Gastrocnemius medialis (tissue), 4 donors: ENCODE measurements at places on chromosomes 12 and 14.

GRCh38 chr12:3967556-3968160, 94.5 kb upstream of the PARP11 start:
- no peak for DNase-seq

- DNase-seq = no peak
Observed at GRCh38 chr14:102840771-102841528, 63.7 kb downstream of the TRAF3 start.

DNA sequence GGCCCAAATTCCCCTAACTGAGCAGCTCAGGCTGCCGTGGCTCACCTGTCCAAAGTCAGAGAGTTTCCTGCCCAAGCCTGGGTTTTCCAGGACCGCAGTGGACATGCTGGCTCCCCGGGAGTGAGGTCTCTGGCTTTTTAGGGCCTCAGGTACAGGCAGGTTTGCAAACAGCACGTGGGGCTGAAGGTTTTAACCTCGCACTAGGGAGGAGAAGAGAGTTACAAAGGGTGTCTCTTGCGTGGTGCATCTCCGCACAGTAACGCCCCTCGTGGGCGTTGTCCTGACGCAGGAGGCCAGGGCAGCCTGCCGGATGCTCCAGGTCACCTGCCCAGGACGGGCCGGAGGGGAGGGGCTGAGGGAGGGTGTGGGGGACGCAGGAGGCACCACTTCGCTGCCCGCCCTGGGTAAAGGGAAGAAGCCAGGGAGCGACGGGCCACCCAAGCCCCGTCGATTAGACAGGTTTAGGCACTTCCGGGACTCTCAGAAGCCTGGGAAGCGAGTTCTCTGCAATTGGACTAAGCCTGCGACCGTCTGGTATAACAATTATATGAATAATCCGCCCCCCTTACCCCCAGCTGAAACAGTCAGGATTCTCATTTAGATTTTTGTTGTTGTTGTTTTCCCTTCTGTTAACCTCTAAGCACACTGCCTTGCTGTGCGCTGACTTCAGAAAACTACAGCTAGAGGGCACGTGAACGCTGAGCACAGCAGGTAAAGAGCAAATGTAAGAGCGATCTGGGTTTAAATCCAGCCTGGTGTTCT, at the start of gene PAH:
TSS of gene PAH (minus strand) at position 219 of the 762 bp plus-strand sequence. CDS start at position 105, 114 bp downstream.
- DNase-seq = no peak

- DNase-seq = no peak
Observed at GRCh38 chr12:84822525-84822924, 90.1 kb downstream of the SLC6A15 start.

GRCh38 chr12:41941079-41941478, 203.6 kb downstream of the GXYLT1 start:
- DNase-seq = no peak

DNA sequence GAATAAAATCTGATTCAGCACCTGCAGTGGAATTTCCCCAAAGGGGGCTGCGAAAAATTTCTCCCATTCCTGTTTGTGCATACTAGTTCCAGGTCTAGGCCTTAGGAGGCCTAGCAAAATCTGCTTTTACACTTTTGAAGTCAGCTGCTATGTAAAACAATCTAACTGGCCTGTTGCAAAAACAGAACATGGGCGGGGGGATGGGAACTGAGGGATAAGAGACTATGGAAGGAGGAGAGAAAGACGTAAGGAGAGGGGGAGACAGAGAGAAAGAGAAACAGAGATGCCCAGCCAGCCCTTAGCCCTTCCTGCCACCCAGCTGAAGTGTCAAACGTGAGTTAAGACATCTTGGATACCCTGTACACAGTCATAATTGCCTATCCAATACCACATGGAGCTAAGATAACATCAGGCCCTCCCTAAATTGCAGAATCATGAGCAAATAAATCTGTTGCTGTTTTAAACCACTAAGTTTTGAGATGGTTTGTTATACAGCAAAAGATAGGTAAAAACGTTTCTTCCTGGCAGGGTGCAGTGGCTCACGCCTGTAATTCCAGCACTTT, 45.6 kb downstream of the SPTLC2 start:
- DNase-seq = no peak

- no peak for DNase-seq
Observed at GRCh38 chr12:95147866-95148265, 69.4 kb downstream of the FGD6 start.

- no peak for DNase-seq
Observed at GRCh38 chr14:64423987-64424386, 35.8 kb downstream of the MTHFD1 start.

- no peak for DNase-seq
Observed at GRCh38 chr12:85823436-85824180, 12.6 kb downstream of the RASSF9 start.

DNA sequence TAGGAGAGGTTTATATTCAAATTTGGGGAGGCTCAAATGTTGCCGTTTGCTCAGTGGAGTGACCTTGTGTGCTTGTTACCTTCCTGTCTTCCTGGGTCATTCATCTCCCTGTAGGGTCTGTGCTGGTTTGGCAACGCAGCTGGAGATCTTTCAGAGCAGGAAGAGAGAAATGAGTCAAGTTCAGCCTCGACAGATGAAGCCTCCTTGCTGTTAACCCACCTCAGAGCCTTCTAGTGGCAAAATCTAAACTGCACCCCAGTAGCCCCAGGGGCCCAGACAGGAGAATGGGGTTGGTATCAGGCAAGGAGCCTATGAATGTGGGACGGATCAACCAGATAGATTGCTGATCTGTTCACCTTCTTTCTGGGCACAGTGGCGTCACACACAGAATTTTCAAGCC, 999.3 kb downstream of the VRK1 start:
- no peak for DNase-seq

DNA sequence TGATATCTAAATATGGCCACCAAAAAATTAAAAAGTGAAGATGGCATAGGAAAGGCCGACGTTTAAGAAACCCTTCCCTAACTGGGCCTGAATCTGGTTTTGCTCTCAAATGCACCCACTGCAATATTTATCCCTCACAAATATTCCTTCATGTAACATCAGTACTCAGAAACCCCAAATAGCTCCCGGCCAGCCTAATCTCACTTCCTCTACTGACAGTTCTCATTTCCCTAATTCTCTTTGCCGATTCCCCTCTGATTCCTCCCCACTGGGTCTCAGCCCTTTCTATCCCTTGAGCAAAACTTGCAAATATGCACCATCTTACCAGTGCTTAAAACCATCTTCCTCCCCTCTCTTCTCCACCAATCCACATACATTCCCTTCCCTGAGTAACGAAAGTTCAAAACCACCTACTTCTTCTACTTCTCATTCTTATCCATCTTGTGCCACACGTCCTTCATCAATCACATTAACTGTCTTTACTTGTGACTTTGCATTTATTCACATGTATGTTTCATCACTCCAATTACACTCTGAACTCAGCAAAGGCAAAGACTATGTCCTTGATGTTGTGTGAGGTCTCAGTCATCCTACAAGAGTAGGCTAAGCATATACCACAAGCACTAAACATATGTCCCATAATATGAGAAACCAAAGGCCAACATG, 23.1 kb downstream of the KCNK10 start:
- DNase-seq = no peak

GRCh38 chr14:42911642-42912041, 1305.0 kb downstream of the LRFN5 start:
- no peak for DNase-seq

- DNase-seq = no peak
Observed at GRCh38 chr12:131987552-131987951, 37.8 kb downstream of the EP400 start.

- DNase-seq = no peak
Observed at GRCh38 chr12:96041181-96041580, 5.8 kb upstream of the LTA4H start.

DNA sequence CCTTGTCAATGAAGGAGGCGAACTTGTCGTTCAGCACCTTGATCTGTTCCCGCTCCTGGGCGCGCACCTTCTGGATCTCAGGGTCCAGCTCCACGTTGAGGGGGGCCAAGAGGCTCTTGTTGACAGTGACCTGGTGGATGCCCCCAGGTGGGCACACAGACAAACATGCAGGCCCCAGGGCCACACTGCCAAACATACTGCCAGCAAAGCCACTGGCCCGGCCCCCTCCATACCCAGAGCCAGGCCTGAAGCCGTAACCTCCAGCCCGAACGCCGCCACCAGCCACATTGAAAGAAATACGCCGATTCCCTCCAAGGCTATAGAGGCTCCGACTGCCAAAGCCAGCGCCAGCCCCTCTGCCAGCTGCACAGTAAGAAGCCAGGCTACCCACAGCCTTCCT, 337 bp downstream of the KRT74 start:
- DNase-seq = no peak

DNA sequence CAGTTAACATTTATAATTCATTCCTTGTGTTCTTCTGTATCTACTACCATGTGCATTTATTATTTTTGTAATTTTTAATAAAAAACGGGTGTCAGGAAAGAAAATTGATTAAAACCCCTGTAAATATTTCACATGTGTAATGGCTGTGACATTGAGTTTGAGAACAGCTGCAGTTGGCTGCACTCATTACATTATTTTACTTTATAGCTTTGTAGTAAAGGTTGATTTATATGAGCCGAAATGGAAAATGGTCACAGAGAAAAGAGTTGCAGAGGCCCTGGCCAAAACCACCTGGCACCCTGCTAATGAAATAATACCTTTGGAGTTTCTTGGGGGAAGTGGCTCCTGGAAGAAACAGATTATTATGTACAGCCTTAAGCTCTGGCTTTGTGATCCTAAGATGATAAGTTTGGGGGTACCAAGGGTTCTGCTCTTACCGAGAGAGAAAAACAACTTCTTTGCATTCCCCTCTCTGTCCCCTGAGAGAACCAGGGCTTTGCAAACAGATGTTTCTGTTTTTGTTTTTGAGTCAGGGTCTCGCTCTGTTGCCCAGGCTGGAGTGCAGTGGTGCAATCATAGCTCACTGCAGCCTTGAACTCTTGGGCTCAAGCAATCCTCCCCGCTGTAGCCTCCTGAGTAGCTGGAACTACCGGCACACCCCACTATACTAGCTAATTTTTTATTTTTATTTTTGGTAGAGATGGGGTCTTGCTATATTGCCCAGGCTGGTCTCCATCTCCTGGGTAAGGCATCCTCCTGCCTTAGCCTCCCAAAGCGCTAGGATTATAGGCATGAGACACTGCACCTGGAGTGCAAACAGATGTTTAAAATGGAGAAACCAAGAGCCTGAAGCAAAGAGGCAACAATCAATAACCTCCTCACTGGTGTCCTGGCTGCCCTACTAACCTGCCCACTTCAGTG, 9.7 kb upstream of the DYNLL1 start:
- DNase-seq = no peak

- DNase-seq = no peak
Observed at GRCh38 chr12:92859650-92860386, 69.3 kb downstream of the EEA1 start.

DNA sequence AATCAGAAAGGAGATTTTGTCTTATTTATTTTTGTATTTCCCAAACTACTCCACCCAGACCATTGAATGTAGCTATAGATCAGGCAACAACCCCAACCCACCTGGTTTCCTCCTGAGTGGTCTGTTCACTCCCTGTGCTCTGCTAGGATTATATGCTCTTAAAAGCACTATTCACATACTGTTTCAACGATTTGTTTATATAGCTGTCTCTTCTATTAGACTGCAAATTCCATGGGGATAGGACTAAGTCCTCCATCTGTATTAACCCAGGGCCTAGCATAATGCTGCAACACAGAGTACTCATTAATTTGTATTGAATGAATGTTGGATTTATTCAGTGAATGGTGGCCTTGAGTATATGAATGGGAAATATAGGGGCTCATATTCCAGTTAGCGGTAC, 307.6 kb downstream of the RAD51B start:
- no peak for DNase-seq

GRCh38 chr14:86766469-86766868, 1226.5 kb downstream of the GALC start:
- DNase-seq = no peak

DNA sequence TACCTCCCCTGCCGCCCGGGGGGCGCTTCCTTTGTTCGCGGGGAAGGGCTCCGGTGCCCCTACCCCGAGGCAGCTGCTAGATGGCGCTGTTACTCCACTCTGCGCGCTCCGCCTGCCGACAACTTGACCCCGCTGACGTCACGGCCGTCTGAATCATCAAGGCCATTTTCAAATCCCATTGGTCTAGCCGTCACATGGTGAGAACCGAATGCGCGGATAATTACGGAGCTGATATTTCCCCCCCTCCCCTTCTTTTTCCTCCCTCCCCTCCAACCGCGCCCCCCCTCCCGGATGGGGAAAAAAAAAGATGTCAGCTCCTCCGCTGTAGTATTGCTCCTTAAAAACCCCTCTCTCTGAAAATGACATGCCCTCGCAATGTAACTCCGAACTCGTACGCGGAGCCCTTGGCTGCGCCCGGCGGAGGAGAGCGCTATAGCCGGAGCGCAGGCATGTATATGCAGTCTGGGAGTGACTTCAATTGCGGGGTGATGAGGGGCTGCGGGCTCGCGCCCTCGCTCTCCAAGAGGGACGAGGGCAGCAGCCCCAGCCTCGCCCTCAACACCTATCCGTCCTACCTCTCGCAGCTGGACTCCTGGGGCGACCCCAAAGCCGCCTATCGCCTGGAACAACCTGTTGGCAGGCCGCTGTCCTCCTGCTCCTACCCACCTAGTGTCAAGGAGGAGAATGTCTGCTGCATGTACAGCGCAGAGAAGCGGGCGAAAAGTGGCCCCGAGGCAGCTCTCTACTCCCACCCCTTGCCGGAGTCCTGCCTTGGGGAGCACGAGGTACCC, at the start of gene HOXC10:
TSS of gene HOXC10 (plus strand) at position 246 of the 791 bp plus-strand sequence. CDS start at position 360, 114 bp downstream.
- DNase-seq = peak; percentile 97

DNA sequence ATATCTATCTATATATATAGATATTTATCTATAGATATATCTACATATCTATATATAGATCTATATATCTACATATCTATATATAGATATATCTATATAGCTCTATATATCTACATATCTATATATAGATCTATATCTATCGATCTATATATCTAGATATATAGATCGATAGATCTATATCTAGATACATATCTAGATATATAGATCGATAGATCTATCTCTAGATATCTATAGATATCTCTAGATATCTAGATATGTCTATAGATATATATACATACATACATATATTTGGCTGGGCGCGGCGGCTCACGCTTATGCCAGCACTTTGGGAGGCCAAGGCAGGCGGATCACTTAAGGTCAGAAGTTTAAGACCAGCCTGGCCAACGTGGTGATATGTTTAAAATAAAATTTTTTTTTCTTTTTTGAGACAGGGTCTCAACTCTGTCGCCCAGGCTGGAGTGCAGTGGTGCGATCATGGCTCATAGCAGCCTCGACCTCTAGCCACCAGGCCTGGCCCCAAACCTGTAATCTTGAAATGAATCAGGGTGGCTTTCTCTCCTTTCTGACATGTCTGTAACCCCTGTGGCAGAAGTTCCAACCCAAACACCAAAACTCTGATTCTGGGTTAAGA, 18.1 kb downstream of the ARPC3 start:
- DNase-seq = no peak

- no peak for DNase-seq
Observed at GRCh38 chr12:11347810-11348209, 37.6 kb upstream of the PRB4 start.

DNA sequence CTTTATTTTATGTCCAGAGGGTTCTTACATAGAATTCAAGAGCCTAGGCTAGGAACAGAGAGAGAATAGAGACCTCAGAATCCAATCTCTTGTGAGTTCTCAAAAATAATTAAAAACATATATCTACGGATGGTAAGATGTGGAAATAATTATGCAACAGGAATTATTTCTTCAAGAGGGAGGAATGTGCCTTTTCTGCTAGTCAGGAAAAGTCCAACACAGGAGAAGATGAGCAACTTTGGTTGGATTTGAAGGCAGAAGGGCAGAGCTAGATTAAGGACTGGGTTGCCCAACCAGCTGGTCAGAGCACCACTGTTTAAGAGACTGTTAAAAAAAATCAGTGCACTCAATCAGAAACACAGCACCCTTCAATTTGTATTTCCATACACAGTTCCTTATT, 365.5 kb downstream of the ETNK1 start:
- no peak for DNase-seq

GRCh38 chr14:39452680-39453079, 20.4 kb upstream of the FBXO33 start:
- no peak for DNase-seq
